ENCODE measurements at places on chromosomes 16 and 17. TPM values are rescaled to one million over a fixed set of nuclear protein-coding genes. Genes with fewer than 3 reads are reported as not detected.

DNA sequence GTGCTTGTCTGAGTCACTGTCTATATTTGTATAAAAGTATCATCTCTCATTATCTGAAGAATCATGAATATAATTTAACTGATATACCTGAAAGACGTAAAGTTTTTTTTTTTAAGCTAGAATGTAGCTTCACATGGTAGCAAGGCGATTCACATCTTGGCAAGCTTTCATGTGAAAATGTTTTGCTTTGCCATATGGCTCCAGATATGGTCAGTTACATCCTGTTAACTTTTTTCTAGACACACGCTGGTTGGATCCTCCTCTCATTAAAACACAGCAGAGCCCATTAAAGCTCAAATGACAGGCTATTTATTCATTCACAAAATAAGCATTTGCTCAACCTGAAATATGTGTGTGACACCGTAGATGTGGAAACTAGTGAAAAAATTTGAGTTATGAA, 412.8 kb downstream of the KIF2B start:
- no peaks in the 10 kb centered on the region for H3K36me3 ChIP-seq
- no peak for DNase-seq
- H3K4me1 ChIP-seq, result no peaks in the 10 kb centered on the region
- H3K4me3 ChIP-seq, result no peak overlapping the region
- no peaks in the 10 kb centered on the region for H3K27me3 ChIP-seq

- H3K4me3 ChIP-seq, result no peak overlapping the region
- DNase-seq, result no peak
- no peaks in the 10 kb centered on the region for H3K27me3 ChIP-seq
- no peaks in the 10 kb centered on the region for H3K36me3 ChIP-seq
- no peaks in the 10 kb centered on the region for H3K4me1 ChIP-seq
- H3K27ac ChIP-seq, result no peak overlapping the region
These were observed 4.6 kb downstream of the ANKFN1 start for GRCh38 chr17:56157845-56158244.

GRCh38 chr16:1172651-1173050, 19.7 kb downstream of the CACNA1H start:
- DNase-seq, result no peak
- H3K27me3 ChIP-seq, result no peaks in the 10 kb centered on the region
- no peak overlapping the region for H3K27ac ChIP-seq
- H3K36me3 ChIP-seq, result no peaks in the 10 kb centered on the region
- H3K4me3 ChIP-seq, result no peak overlapping the region
- peaks cover 6% of the 10 kb centered on the region for H3K4me1 ChIP-seq

- H3K4me3 ChIP-seq, result no peak overlapping the region
- H3K36me3 ChIP-seq, result peaks cover 3% of the 10 kb centered on the region
- H3K27ac ChIP-seq, result no peak overlapping the region
- no peaks in the 10 kb centered on the region for H3K27me3 ChIP-seq
- no peak for DNase-seq
These were observed 18.3 kb upstream of the MLKL start for GRCh38 chr16:74718741-74719610.

GRCh38 chr16:63067141-63067540, 1030.9 kb upstream of the CDH8 start:
- no peaks in the 10 kb centered on the region for H3K4me1 ChIP-seq
- DNase-seq, result no peak
- no peak overlapping the region for H3K4me3 ChIP-seq
- H3K36me3 ChIP-seq, result no peaks in the 10 kb centered on the region

DNA sequence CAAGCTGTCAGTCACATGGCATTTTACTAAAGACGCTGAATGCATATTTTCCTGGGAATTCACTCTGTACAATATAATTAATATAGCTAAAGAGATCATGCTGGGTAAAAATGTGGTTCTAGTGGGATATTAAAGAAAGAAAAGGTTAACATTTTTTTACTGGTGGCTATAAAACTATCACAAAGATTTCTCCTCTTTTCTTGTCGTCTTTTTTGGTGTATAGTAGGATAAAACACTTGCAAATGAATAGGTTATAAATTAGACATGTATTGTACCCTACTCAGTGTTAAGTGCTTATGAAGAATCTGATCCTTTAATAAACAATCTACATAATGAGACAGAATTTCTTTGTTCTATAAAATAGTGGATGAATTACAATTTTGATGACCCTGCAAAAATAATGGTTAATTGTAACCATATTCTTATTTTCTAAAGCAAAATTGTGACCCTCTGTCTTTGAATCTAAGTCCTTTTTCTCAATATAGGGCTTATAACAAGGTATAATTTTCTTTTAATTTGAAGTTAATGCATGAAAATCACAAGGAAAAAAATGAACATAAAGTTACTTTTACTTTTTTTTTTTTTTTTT, 1540.4 kb upstream of the GOT2 start:
- no peak overlapping the region for H3K27ac ChIP-seq
- DNase-seq, result no peak
- no peaks in the 10 kb centered on the region for H3K36me3 ChIP-seq
- H3K4me3 ChIP-seq, result no peak overlapping the region

DNA sequence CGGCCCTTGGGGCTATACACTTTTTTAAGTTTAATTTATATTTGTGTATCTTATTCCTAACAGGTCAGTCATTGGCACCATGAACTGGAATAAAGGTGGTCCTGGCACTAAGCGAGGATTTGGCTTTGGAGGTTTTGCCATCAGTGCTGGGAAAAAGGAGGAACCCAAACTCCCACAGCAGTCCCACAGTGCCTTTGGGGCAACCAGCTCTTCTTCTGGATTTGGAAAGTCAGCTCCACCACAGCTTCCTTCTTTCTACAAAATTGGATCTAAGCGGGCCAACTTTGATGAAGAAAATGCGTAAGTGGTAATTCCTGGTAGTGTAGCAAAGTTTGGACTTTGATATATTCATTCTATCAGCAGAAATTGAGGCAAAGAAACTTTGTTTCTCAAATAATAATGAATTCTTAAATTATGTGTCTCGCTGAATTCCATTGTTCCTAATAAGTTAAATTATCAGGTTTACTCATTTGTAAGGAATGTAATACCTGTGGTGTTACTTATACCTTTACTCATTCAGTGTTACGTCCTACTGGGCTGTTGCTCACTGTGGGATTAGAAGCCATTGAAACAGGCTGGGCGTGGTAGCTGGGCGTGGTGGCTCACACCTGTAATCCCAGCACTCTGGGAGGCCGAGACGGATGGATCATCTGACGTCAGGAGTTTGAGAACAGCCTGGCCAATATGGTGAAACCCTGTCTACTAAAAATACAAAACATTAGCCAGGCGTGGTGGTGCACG, 13.2 kb downstream of the DDX42 start:
- H3K4me1 ChIP-seq, result no peaks in the 10 kb centered on the region
- H3K27me3 ChIP-seq, result no peaks in the 10 kb centered on the region
- no peak overlapping the region for H3K4me3 ChIP-seq
- no peak for DNase-seq
- H3K27ac ChIP-seq, result no peak overlapping the region

- H3K27me3 ChIP-seq, result no peaks in the 10 kb centered on the region
- H3K27ac ChIP-seq, result peak overlapping the region; percentile 90
- H3K4me3 ChIP-seq, result no peak overlapping the region
These were observed 460.4 kb upstream of the DYNLRB2 start for GRCh38 chr16:80080287-80080851.

- no peak overlapping the region for H3K4me3 ChIP-seq
- no peaks in the 10 kb centered on the region for H3K36me3 ChIP-seq
- H3K27me3 ChIP-seq, result no peaks in the 10 kb centered on the region
- H3K4me1 ChIP-seq, result no peaks in the 10 kb centered on the region
These were observed 116.1 kb downstream of the METRNL start for GRCh38 chr17:83195330-83196023.

GRCh38 chr16:80500961-80501525, 39.8 kb upstream of the DYNLRB2 start:
- H3K36me3 ChIP-seq, result no peaks in the 10 kb centered on the region
- no peak overlapping the region for H3K27ac ChIP-seq
- no peak for DNase-seq
- H3K4me3 ChIP-seq, result no peak overlapping the region
- no peaks in the 10 kb centered on the region for H3K4me1 ChIP-seq

DNA sequence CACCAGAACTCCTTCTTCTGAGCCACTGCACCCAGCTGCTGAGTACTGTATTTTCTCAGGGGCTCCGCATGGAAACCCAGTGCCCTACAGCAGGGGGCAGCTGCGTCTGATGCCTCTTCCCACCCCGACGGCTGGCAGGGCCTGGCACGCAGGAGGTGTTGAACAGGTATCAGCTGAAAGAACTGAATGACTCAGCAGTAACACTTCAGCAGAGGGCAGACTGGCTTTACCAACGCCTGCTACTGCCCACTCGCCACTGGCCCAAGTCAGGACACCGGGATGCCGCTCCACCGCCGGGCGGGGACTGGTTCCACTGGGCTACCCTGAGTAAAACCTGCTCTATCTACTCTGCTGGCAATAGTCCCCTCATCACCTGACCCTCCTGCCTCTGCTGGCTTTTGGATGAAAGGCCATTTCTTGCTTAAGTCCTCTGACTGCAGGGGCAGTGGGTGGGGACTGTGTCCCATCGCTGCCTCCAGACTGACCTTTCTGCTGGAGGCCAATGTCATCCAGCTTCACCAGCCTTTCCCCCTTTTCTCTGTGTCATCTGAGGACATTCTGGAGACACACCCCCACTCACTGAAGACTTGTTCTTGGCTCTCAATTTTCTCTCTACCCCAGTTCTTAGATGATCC, 100.4 kb upstream of the FA2H start:
- H3K27me3 ChIP-seq, result no peaks in the 10 kb centered on the region
- H3K36me3 ChIP-seq, result peaks cover 38% of the 10 kb centered on the region
- DNase-seq, result no peak
- no peaks in the 10 kb centered on the region for H3K4me1 ChIP-seq
- H3K27ac ChIP-seq, result no peak overlapping the region

DNA sequence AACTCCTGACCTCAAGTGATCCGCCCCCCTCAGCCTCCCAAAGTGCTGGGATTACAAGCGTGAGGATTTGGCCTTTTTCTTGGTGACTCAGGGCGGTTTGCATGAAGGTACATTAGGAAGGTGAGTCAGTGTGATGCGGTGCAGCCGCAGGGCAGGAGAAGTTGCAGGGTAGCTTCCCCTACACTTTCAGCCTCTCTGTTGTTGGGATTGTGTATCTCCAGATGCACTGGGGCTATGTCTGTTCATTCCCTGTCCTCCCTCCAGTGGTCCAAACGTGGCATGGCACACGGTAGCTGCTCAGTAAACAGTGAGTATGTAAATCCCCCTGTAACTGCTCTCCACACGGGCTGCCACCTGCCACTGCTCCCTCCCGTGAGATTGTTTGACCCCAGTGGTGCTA, 109.1 kb upstream of the CDC42EP4 start:
- H3K4me1 ChIP-seq, result no peaks in the 10 kb centered on the region
- no peak overlapping the region for H3K4me3 ChIP-seq
- no peak overlapping the region for H3K27ac ChIP-seq

DNA sequence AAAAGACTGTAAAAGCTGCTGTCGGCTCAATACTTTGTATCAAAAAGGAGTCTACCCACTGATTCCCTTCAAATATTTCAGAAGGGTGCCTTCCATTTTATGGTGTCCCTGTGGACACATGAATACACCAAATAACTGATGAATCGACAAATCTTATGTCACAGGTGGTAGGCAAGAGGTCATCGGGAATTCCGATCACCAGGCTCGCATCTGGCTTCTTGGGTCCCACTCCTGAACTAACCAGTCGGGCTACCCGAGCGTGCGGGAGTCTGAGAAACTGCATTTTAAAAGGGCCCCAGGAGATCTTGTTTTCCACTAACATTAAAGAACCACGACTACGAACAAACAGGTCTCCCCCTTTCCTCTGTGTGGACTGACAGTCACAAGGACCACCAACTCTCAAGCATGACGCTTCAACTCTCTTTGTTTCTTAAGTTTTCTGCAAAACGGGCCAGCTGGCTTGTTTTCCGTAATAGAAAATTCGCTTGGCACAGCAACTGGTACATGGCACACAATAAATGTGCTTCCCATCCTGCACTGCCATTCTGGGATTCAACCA, 873 bp downstream of the PSME3IP1 start:
- H3K36me3 ChIP-seq, result peaks cover 3% of the 10 kb centered on the region
- no peaks in the 10 kb centered on the region for H3K27me3 ChIP-seq
- peak; percentile 8 for DNase-seq
- peak overlapping the region; percentile 83 for H3K27ac ChIP-seq
- peak overlapping the region; percentile 89 for H3K4me3 ChIP-seq

Gene KRT27
- not detected for polyA plus RNA-seq

Gene DRC3
- polyA plus RNA-seq, result 5.7 TPM

Gene NUDT16L1
- 42.5 TPM for polyA plus RNA-seq

Gene EVPLL
- not detected for polyA plus RNA-seq

Gene ZG16B
- 4.3 TPM for polyA plus RNA-seq

Measured in large intestine (tissue), 12 donors.